ENCODE measurements at places on chromosomes 16 and 17.

GRCh38 chr17:2302778-2303203 lies 794 bp downstream of the SMG6 start:
- DNase-seq = no peak

DNA sequence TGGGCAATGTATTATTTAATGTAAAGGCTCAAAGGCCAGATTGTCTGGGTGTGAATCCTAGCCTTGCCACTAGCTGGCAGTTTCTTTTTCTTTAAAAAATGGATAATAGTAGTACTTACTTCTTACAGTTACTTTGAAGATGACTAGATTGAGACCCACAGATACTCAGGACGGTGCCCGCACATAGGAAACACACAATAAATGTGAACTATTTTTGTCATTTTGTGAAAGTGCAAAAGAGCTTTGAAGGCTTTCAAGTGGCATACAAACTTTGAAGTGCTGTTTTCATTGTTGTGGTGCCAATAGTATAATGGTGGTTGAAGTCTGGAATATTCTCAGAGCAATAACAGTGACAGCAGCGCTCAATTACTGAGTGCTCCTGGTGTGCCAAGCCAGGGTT lies 63.6 kb downstream of the OTOA start:
- DNase-seq = no peak

DNA sequence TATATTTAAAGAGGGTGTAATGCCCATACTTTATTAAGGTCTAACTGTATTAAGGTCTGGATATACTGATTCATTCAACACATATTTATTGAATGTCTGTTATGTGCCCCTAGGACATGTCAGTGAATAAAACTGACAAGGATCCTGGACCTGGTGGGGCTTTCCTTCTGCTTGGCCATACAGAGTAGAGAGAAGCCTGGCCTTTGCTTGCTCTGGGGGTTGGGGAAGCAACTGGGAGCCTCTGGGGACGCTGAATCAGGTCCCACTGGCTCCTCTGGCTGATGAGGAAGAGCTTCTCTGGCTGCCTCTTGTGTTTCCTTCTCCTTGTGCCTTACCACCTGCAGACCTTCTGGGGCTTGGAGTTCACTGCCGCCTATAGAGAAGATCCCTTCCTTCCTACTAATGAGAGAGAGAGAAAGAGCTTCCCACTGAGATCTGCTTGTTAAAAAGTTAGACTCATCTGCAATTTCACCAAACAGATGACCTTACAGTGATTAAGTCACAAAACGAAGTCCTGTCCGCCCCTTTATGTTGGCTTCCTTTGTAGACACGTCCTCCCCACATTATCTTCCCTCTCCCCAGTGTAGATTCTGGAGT lies 49.7 kb downstream of the MSI2 start:
- DNase-seq = no peak

DNA sequence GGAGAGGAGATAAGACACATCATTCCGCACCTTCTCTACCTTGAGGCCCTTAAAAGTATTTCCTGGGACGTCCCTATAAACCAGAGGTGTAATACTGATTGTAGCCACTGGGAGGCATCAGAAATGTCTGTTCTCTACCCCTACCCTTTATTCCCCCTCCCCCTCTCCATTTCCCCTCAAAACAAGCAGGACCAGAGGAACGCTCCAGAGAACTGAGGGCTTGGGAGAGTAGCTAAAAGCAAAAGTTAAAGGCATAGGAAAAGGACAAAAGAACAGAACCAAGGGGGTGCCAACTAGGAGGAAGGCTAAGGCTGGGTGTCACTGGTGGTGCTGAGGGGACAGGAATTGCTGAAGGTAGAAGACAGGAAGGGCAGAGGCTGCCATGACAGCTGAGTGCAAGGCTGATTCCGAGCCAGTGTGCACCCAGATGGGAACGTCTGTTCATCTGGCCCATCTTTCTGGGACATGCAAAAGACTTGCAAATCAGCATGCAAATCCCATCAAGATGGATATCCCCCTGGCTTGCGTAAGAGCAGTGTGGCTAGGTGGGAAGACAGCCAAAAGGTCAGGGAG lies 6.7 kb downstream of the CAMTA2 start:
- no peak for DNase-seq

DNA sequence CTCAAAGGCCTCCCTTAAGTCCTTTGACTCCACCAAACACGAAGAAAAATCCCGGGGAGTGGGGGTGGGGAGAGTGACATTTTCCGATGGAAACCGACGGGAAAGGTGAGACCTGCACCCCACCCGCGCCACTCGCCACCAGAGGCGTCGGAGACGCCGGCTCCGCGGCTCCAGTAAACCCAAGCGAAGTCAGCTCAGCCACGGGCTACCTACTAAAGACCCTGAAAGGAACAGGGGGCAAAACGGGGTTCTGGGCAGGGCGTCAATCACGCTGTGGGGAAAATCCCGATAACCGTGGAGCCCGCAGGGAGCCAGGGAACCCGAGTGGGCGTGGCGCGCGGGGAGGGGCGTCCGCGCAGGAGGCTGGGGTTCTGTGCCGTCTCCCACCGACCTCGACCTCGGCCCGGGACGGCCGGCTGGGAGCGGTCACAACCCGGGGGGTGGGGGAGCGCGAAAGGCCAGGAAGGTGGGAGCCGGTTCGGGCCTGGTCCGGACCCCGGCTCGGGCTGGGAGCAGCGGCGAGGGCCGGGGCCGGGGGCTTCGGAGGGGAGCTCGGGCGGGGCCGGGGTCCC lies 565 bp downstream of the WDR45B start:
- no peak for DNase-seq

DNA sequence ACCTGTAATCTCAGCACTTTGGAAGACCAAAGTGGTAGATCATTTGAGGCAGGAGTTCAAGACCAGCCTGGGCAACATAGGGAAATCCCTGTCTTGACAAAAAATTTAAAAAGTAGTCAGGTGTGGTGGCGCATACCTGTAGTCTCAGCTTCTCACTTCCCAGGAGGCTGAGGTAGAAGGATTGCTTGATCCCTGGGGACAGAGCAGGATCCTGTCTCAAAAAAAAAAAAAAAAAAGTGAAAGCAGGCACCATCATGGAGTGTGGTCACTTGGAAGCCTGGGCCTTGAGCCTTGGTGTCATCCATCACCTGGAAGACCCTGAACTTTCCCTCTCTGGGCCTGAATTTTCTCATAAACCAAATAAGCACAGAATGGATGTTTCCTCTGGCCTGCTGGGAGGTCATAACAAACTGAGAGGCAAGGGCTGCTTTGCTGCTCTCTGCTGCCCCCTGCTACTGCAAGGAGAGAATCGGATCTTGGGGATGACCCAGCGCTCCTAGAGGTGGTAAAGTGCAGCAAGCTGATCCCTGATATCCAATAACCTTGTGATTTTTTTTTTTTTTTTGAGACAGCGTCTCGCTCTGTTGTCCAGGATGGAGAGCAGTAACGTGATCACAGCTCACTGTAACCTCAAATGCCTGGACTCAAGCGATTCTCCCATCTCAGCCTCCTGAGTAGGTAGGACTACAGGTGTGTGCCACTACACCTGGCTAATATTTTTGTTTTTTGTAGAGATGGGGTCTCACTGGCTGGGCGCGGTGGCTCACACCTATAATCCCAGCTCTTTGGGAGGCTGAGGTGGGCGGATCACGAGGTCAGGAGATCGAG lies 75.9 kb upstream of the RNU2-1 start:
- no peak for DNase-seq

- DNase-seq = peak; percentile 6
Measured at GRCh38 chr16:81036751-81037350, 1.2 kb downstream of the ATMIN start.

GRCh38 chr17:77315551-77316190 lies 174.9 kb downstream of the SEC14L1 start:
- DNase-seq = no peak

DNA sequence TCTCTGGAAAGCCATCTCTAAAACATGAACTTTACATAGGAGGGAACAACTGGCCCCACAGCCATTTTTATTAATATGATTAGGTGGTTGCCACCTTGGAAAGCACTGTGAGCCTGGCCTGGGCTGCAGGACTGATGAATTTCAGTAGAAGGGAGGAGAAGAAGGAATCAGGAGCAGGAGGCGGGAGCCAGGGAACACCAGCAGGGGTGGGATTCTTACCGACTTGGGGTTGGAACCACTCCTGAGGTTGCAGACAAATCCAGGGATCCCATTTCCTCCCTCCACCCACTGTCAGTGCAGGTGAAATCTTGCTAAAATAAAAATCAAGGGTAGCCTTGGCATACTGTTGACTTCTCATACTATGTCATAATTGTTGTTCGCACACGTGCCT lies 16.9 kb upstream of the MAP3K14 start:
- no peak for DNase-seq

- DNase-seq = no peak
Measured at GRCh38 chr17:81726004-81726403, 13.9 kb downstream of the SLC25A10 start.

- peak; percentile 52 for DNase-seq
Measured at GRCh38 chr17:57033296-57033695, 51.8 kb upstream of the AKAP1 start.

- DNase-seq = no peak
Measured at GRCh38 chr16:86209202-86209601, 301.1 kb upstream of the FOXF1 start.

DNA sequence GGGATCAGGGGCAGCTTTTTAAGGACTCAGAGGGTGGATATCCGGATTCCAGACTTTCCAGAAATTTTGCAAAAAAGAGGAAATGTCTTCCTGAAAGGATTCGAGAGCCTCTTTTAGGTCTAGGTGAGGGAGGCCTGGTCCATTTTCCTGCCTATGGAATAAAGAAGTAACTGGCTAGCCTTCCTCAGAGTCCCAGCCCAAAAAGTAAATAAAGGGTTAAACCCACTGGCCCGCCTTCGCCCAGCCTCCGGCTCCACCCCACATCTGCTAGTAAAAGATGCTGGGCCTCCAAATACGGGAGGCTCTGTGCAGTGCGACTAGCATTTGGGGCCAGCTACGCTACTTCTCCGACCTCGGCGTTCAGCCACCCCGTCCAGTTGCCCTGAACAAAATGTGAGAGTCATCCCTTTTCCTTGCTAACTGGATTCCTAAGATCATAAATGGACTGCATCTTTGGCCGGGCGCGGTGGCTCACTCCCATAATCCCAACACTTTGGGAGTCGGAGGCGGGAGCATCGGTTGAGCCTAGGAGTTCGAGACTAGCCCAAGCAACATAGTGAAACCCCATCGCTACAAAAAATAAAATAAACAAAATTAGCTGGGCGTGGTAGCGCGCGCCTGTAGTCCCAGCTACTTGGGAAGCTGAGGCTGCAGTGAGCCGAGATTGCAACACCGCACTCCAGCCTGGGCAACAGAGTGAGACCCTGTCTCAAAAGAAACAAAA lies 824 bp upstream of the MPP2 start:
- no peak for DNase-seq

- DNase-seq = no peak
Measured at GRCh38 chr16:86391486-86391885, 118.8 kb upstream of the FOXF1 start.

DNA sequence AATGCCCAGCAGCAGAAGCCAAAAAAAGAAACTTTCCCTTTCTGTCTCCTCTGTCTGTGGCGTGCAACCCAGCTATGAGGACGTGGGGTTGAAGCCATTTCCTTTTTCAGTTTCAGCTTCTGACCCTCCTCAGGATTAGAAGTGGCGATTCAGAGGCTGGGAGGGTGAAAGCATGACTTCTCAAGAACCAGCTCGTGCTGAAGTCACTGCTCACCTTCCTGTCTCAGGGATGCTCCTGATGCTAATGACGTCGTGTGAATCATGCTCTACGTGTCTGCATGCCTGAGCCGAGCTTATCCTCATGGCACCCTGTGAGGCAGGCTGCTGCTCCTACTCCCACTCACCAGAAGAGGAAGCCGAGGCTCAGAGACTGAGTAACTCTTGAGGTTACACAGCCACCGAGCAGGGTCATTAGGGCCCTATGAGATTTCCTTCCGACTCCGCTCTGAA lies 5.7 kb upstream of the LPO start:
- DNase-seq = no peak

DNA sequence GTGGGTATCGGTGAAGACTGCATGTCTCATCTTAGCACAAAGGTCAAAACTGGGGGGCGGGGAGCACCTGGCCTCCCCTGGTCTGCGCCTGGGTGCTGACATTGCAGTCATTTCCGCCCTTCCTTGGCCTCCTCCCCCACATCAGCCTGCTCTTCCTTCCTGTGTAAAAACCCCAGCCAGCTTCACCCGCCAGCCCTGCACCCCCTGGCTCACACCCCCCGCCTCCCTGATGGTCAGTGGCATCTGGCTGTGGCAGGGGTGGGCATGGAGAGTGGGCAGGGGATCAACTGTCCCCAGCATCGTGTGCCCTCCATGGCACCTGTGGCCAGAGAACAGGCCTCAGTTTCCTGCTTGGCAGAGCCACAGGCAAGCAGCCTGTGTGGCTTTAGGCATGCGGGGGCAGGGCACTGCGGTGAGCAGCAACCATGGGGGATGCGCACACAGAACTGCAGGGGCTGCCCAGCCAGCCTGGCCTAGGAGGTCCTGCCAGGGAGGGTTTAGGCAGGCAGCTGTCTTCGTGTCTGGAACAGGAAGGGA lies 26.5 kb upstream of the LASP1NB start:
- DNase-seq = peak; percentile 92

DNA sequence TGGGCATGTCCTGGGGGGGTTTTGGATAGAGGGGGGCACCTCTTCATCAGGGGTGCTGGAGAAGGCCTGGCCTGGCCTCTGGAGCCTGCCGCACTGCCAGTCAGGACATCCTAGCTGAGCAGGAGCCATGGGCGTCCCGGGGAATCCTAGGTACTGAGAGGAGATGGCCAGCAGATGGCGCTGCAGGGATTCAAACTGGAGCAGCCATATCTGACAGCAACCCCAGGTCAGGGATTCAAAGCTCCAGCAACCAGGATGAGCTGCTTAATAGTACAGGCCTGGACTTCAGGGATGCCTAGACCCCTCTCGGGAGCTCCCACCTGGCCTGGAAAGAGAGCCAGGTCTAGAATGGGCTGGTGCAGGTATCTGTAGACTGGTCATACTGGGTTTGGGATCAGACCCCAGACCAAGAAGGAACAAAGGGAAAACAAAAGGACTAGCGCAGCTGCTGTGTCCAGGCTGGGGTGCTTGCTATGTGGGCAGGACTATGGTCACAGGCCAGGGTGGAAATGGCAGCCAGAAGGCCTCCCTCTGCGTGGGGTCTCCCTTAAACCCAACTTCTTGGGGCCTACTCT lies 306.9 kb upstream of the RBFOX1 start:
- DNase-seq = peak; percentile 64

DNA sequence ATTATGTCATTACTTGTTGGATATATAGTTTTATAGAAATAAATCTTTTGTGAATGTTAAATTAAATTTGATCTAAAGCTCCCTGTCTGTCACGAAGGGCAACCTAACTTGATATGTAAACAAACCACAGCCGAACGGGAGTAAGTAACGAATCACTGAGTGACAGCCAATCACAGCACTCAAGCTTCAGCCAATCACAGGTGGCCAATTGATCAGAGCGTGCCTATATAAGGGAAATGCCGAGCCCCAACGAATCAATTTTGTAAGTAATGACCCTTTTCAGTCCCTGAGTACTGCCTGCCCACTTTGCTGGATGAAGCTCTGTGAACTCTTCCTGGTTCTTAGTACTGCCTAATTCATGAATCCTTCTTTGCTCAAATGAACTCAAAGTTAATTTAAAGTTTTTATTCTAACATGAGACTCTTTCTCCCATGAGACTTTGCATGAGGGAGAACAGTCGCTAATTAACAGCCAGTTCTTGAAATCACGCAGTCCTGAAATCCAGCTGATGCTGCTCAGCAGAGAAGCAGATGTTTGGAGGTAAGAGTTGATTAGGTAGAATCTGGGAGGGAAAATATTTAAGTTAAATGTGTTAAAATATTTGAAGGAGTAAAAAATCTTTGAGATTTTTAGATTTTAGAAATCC lies 302.2 kb downstream of the CNTNAP4 start:
- DNase-seq = no peak

- no peak for DNase-seq
Measured at GRCh38 chr16:56400458-56400857, 24.9 kb downstream of the AMFR start.

GRCh38 chr17:77827511-77827910 lies 131.0 kb upstream of the TNRC6C start:
- no peak for DNase-seq
